ENCODE measurements at places on chromosomes 13 and 19.
A peak's percentile ranks its signal among the peaks of the same experiment; 100 is the strongest.

GRCh38 chr19:39407660-39408391 is 1.2 kb downstream of the ZFP36 start:
- H3K4me1 ChIP-seq: peaks cover 18% of the 10 kb centered on the region
- no peak overlapping the region for H3K27ac ChIP-seq
- DNase-seq: peak; percentile 30
- peaks cover 16% of the 10 kb centered on the region for H3K27me3 ChIP-seq
- H3K4me3 ChIP-seq: no peak overlapping the region
- no peaks in the 10 kb centered on the region for H3K36me3 ChIP-seq

DNA sequence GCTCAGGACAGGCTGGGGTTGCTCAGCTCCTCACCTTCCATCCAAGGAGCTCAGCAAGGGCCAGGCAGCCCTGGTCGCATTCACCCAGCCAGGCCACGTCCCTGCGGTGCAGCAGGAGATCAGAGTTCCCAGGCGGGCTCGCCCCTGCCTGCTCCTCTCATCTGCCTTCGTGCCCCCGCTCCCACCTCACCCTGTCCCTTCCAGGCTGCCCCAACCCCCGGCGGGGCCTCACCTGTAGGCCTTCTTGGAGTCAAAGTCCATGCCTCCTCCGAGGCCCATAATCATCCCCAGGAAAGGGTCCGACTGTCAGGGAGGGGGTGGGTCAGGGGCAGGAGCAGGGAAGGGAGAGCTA is 1.3 kb upstream of the RINL start:
- no peak overlapping the region for H3K27ac ChIP-seq
- no peak for DNase-seq
- H3K4me1 ChIP-seq: peaks cover 18% of the 10 kb centered on the region
- H3K36me3 ChIP-seq: no peaks in the 10 kb centered on the region
- H3K4me3 ChIP-seq: no peak overlapping the region

DNA sequence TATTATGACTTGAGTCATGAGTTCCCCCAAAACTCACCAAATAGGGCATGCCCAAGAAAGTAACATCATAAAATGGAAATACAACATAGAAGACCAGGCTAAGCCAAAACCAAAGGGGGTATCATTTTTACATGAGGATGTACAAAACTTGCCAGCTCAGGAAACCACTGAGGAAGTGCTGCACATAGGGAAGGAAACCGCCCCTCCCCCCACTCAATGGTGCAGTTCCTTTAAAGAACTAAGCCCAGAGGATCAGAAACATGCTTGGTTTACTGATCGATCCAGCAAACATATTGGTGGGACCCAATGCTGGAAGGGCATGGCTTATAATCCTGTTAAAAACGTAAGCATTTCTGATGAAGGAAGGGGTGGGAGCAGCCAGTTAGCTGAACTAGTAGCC is 4.2 kb upstream of the ZNF486 start:
- DNase-seq: no peak
- peaks cover 11% of the 10 kb centered on the region for H3K4me1 ChIP-seq
- peaks cover 13% of the 10 kb centered on the region for H3K27me3 ChIP-seq
- H3K4me3 ChIP-seq: no peak overlapping the region
- peaks cover 15% of the 10 kb centered on the region for H3K36me3 ChIP-seq

DNA sequence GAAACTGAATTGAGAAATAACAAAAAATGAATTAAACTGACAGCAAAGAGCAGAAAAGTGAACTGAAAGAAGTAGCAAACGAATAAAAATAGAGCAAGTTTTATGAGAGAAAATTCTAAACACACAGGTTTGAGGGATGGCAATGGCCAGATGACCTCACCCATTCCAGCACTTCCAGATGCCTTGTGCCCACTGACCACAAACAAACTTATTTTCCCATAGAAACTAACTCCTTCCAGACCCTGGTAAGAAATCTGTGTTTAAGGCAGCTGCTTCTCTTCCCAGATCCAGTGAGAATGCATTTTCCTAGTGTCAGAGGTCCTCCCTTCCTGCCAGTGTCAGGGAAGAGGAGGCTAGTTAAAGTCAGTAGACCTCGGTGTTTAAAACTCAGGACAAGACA is 51.7 kb downstream of the RXFP2 start:
- H3K4me3 ChIP-seq: no peak overlapping the region
- H3K36me3 ChIP-seq: no peaks in the 10 kb centered on the region
- H3K27me3 ChIP-seq: peaks cover 3% of the 10 kb centered on the region
- H3K4me1 ChIP-seq: no peaks in the 10 kb centered on the region

GRCh38 chr19:51694318-51695085 is 1.4 kb downstream of the SPACA6 start:
- peak overlapping the region; percentile 18 for H3K27ac ChIP-seq
- H3K36me3 ChIP-seq: peaks cover 36% of the 10 kb centered on the region
- peaks cover 12% of the 10 kb centered on the region for H3K4me1 ChIP-seq
- H3K4me3 ChIP-seq: no peak overlapping the region
- no peak for DNase-seq

GRCh38 chr19:18966307-18966706 is 25.3 kb upstream of the HOMER3 start:
- H3K4me3 ChIP-seq: no peak overlapping the region
- H3K36me3 ChIP-seq: no peaks in the 10 kb centered on the region
- peaks cover 9% of the 10 kb centered on the region for H3K27me3 ChIP-seq
- no peak for DNase-seq

DNA sequence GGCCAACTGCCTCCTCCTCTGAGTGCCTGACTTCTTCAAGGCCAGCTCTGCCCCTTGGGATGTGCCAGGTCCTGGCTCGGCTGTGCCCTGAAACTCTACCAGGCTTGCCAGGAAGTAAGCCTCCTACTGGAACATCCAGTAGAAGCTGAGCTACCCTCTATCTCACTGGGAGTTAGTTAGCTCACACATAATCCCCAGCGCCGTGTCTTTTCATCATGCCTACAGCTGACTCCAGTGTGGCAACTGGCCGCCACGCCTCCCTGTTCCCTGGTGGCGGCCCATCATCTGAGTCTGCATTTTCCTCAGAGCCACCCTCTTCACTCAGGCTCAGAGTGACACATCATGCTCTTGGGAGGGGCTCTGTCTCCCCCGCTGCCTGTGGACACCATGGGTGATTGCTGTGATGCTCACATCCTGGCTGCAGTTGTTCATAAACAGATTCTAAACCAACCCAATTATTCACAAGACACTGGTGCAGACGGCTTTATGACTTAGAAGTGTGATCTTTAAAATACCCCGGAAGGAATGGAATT is 131.9 kb upstream of the IRS2 start:
- no peaks in the 10 kb centered on the region for H3K36me3 ChIP-seq
- no peak overlapping the region for H3K27ac ChIP-seq
- no peaks in the 10 kb centered on the region for H3K4me1 ChIP-seq
- no peaks in the 10 kb centered on the region for H3K27me3 ChIP-seq
- no peak overlapping the region for H3K4me3 ChIP-seq

DNA sequence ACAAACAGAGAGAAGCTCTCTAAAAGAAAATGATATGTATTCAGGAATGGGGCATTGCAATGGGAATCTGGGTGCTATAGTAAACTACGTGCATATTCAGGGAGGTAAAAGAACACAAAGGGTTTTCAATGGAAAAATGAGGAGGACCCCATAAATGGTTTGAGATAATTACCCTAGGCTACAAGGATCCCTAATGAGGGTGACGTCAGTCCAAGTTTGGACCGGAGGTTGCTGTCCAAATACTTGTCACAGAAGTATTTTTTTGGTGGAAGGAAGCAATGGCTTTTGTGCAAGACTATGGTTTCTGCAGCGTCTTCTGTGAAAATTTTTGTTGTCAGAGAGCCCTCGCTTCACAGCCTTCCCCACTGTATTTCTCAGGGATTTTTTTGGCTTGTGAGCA is 995 bp upstream of the CEACAM18 start:
- no peak overlapping the region for H3K27ac ChIP-seq
- no peaks in the 10 kb centered on the region for H3K36me3 ChIP-seq
- DNase-seq: no peak
- no peaks in the 10 kb centered on the region for H3K4me1 ChIP-seq

All from glutamatergic neuron (in vitro differentiated cells).